ENCODE measurements at places on chromosomes 7 and 10.

GRCh38 chr7:17275749-17276671 lies 22.4 kb upstream of the AHR start:
- no peaks in the 10 kb centered on the region for H3K36me3 ChIP-seq
- H3K4me1 ChIP-seq: peaks cover 4% of the 10 kb centered on the region
- peak; percentile 96 for DNase-seq
- no peaks in the 10 kb centered on the region for H3K27me3 ChIP-seq
- peak overlapping the region; percentile 79 for H3K27ac ChIP-seq

DNA sequence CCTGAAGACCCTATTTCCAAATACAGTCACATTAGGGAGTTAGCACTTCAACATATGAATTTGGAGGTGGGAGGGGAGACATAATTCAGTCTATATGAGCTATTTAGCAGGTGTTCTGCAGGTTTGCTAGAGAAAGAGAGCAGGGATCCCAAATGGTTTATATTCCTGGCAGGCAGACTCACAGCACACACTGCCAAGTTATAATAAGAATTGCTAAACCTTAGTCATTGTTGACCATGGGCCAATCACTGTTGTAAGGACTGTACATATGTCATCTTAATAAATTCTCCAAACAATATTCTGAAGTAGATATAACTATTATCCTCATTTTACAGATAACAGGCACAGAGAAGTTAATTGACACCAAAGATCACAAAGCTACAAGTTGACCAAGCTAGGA lies 1.5 kb upstream of the CCDC3 start:
- no peaks in the 10 kb centered on the region for H3K36me3 ChIP-seq
- peak; percentile 38 for DNase-seq

DNA sequence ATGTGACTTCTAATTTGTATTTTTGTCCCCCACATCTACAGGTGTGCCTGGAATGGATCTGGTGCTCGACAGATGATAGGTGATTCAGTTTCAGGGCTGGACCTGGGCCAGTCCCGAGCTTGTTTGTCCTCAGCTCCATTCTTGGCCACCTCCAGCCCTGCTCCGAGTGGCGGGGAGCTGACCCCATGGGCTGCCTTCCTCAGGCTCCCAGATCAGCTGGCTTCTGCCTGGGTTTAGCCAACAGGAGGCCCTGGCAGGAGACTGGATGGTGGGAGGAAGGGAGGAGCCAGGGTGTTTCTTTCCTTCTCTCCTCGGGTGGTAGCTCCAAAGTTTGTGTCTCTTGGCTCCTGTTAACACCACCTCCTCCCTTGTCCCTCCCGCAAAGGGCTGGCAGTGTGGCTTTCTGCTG lies 75.2 kb downstream of the CDH23 start:
- H3K27me3 ChIP-seq: no peaks in the 10 kb centered on the region
- no peaks in the 10 kb centered on the region for H3K4me1 ChIP-seq
- no peak overlapping the region for H3K4me3 ChIP-seq

GRCh38 chr7:135673360-135673706 lies 11.0 kb downstream of the STMP1 start:
- H3K27me3 ChIP-seq: no peaks in the 10 kb centered on the region
- H3K4me3 ChIP-seq: no peak overlapping the region
- peak overlapping the region; percentile 17 for H3K27ac ChIP-seq
- peaks cover 11% of the 10 kb centered on the region for H3K4me1 ChIP-seq

GRCh38 chr10:121527690-121528089 lies 70.6 kb downstream of the FGFR2 start:
- H3K27me3 ChIP-seq: no peaks in the 10 kb centered on the region
- peak; percentile 89 for DNase-seq
- no peaks in the 10 kb centered on the region for H3K4me1 ChIP-seq
- H3K36me3 ChIP-seq: no peaks in the 10 kb centered on the region

DNA sequence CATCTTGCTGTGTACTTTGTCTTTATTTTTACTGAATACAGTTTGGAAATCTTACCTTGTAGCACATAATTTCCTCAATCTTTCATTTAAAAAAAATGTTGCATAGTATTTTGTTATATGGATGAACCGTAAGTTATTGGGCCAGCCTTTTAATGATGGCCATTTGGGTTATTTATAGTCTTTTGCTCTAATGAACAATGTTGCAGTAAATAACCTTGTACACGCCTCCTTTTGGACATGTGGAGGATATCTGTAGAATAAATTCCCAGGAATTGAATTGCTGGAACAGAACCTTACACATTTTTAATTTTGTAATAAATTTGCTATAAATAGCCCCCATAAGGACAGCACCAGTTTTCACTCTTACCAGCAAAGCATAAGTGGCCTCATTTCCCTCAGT lies 12.7 kb upstream of the PRF1 start:
- H3K27me3 ChIP-seq: no peaks in the 10 kb centered on the region
- H3K27ac ChIP-seq: no peak overlapping the region
- no peaks in the 10 kb centered on the region for H3K4me1 ChIP-seq
- no peaks in the 10 kb centered on the region for H3K36me3 ChIP-seq

GRCh38 chr10:63554657-63555056 lies 33.5 kb downstream of the REEP3 start:
- peaks cover 23% of the 10 kb centered on the region for H3K4me1 ChIP-seq
- DNase-seq: peak; percentile 99
- H3K27me3 ChIP-seq: no peaks in the 10 kb centered on the region
- no peaks in the 10 kb centered on the region for H3K36me3 ChIP-seq

- no peak overlapping the region for H3K27ac ChIP-seq
- peaks cover 19% of the 10 kb centered on the region for H3K4me1 ChIP-seq
- no peak overlapping the region for H3K4me3 ChIP-seq
- H3K36me3 ChIP-seq: peaks cover 1% of the 10 kb centered on the region
Observed at GRCh38 chr10:103666087-103666761, 172.7 kb downstream of the NEURL1 start.

- H3K36me3 ChIP-seq: no peaks in the 10 kb centered on the region
- H3K4me3 ChIP-seq: no peak overlapping the region
- no peak overlapping the region for H3K27ac ChIP-seq
- H3K27me3 ChIP-seq: no peaks in the 10 kb centered on the region
- H3K4me1 ChIP-seq: no peaks in the 10 kb centered on the region
Observed at GRCh38 chr7:122695816-122696215, 3.1 kb downstream of the RNF133 start.

DNA sequence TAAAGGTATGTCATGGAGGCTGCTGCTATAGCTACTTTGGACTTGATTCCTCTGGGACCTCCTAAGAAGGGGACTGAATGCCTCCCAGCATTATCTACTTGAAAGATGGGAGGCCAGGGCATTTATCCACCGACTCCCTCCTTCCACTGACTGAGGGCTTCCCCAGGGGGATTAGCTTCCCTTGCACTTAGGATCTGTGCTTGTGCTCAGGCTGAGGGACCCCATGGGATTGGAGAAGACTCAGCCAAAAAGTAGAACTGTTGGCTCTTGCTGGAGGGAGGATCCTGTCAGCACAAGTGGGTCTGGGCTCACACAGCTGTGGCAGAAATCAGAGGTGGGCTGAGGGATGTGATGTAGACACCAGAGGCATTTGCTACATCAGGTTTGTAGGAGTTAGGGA lies 81.5 kb upstream of the SYPL1 start:
- no peaks in the 10 kb centered on the region for H3K4me1 ChIP-seq
- no peaks in the 10 kb centered on the region for H3K36me3 ChIP-seq

- no peaks in the 10 kb centered on the region for H3K4me1 ChIP-seq
- no peak overlapping the region for H3K4me3 ChIP-seq
- no peaks in the 10 kb centered on the region for H3K27me3 ChIP-seq
- H3K36me3 ChIP-seq: no peaks in the 10 kb centered on the region
- DNase-seq: no peak
Observed at GRCh38 chr10:5198386-5198785, 1.7 kb downstream of the AKR1C4 start.

GRCh38 chr7:105003275-105003674 lies 10.7 kb upstream of the KMT2E start:
- no peaks in the 10 kb centered on the region for H3K27me3 ChIP-seq
- peak; percentile 77 for DNase-seq
- peak overlapping the region; percentile 63 for H3K27ac ChIP-seq
- peaks cover 4% of the 10 kb centered on the region for H3K36me3 ChIP-seq
- H3K4me3 ChIP-seq: peak overlapping the region; percentile 18
- peaks cover 3% of the 10 kb centered on the region for H3K4me1 ChIP-seq

- no peak overlapping the region for H3K4me3 ChIP-seq
- no peaks in the 10 kb centered on the region for H3K4me1 ChIP-seq
- no peaks in the 10 kb centered on the region for H3K36me3 ChIP-seq
- no peaks in the 10 kb centered on the region for H3K27me3 ChIP-seq
- no peak overlapping the region for H3K27ac ChIP-seq
- no peak for DNase-seq
Observed at GRCh38 chr7:95101422-95101821, 194.0 kb downstream of the PPP1R9A start.

GRCh38 chr7:138755842-138756590 lies 41.8 kb upstream of the TMEM213 start:
- H3K36me3 ChIP-seq: no peaks in the 10 kb centered on the region
- H3K4me3 ChIP-seq: no peak overlapping the region
- no peak overlapping the region for H3K27ac ChIP-seq
- no peaks in the 10 kb centered on the region for H3K27me3 ChIP-seq
- no peaks in the 10 kb centered on the region for H3K4me1 ChIP-seq
- DNase-seq: peak; percentile 9

GRCh38 chr10:79106256-79107050 lies 37.7 kb downstream of the ZMIZ1 start:
- H3K27me3 ChIP-seq: no peaks in the 10 kb centered on the region
- no peak overlapping the region for H3K4me3 ChIP-seq
- no peak for DNase-seq
- H3K27ac ChIP-seq: no peak overlapping the region

DNA sequence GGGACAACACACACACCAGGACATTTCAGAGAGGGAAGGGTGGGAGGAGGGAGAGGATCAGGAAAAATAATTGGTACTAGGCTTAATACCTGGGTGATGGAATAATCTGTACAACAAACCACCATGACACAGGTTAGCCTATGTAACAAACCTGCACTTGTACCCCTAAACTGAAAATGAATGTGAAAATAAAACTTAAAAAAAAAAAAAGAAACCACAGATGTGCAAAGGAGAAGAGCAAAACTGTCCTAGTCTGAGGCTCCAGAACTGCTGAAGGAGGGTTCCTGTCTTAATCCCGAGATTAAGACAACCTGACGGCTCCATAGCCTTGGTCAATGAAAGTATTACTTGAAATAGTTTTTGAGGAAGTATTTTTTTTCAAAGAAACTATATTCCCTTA lies 423.0 kb downstream of the NEBL start:
- no peaks in the 10 kb centered on the region for H3K27me3 ChIP-seq
- DNase-seq: no peak
- no peaks in the 10 kb centered on the region for H3K4me1 ChIP-seq
- H3K4me3 ChIP-seq: no peak overlapping the region
- H3K27ac ChIP-seq: no peak overlapping the region

DNA sequence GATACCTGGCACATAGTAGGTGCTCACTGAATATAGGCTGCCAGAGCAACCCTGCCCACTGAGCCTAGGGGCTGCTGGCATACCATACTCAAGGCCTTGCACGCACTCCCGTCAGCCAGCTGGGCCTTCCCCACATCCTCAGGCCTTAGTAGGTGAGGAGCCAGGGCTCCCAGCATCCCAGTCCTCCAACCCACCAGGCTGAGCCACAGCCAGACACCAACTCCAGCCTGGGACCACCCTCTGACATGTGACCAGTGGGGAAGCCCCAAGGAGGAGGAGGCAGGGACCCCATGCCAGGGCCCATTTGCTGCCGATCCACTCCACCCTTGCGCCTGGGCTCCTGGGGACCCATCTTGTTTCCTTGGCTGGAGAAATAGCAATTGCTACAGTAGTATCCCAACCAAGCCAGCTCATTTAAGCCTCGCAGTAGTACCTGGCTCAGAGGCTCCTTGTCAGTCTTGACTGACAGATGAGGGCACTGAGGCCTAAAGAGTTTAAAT lies 11.4 kb downstream of the SLIT1 start:
- no peaks in the 10 kb centered on the region for H3K36me3 ChIP-seq
- H3K27ac ChIP-seq: no peak overlapping the region
- DNase-seq: no peak
- H3K4me1 ChIP-seq: no peaks in the 10 kb centered on the region
- no peak overlapping the region for H3K4me3 ChIP-seq
- H3K27me3 ChIP-seq: peaks cover 6% of the 10 kb centered on the region

DNA sequence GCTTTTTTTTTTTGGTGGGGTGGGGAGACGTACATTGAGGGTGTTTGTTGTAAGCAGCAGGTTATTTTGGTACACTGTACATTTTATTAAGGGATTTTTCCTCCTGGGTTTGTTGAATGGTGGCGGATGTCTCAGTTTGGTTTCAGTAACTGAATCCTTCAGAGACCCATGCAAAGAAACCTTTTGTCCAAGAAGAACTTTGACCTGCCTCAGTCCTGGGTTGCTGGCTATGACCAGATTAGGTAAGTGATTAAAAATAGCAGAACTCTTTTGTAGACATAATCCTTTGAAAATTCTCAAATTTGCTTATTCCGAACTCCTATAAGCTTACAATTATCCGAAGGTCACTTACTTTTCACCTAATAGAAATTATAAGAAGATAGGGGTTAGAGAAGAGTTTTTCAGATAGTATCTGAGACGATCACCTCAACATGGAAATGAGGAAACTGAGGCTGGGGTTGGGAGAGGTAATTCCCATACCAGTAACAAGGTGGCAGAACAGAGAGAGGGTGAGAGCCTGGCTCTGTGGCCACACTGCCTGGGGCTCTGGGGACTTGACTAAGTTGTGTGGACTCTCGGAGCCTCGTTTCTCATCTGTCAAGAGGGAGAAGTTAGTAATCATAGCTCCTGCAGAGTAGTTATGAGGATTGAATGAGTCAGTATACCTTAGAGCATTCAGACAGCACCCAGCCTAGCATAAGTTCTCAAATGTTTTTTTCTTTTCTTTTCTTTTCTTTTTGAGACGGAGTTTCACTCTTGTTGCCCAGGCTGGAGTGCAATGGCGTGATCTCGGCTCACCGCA lies 87.4 kb downstream of the CCNY start:
- peaks cover 26% of the 10 kb centered on the region for H3K4me1 ChIP-seq
- H3K27me3 ChIP-seq: no peaks in the 10 kb centered on the region
- no peak overlapping the region for H3K27ac ChIP-seq
- DNase-seq: no peak

Data from fibroblast of lung (primary cell).